ENCODE measurements at places on chromosomes 4 and X.

GRCh38 chr4:158870282-158870625 lies 101.4 kb downstream of the FNIP2 start:
- no peak for DNase-seq

- peak; percentile 19 for DNase-seq
These were observed 2.0 kb upstream of the CDK16 start for GRCh38 chrX:47216393-47216925.

- DNase-seq, result peak; percentile 27
These were observed 366.5 kb downstream of the ZNF674 start for GRCh38 chrX:46178763-46179162.

DNA sequence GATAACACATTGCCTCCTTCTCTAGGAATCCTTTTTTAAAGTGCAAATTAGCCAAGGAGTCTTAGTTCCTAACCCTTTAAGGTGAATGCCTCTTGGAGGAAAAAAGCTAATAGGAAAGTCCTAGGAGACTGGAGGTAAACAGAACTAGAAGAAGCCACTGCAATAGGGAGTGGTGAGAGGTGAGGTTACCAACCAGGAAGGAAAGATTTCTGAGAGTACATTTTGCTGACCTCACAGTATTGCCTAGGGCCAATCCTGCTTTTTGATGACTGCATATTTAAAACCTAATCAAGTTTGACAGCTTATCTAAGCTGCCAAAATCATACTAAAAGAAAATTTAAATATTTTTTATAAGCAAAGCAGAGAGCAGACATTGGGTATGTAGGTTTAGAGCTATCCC lies 7.3 kb upstream of the CUL4B start:
- no peak for DNase-seq

GRCh38 chr4:35912174-35912573 lies 332.1 kb downstream of the ARAP2 start:
- DNase-seq, result no peak

- DNase-seq, result no peak
These were observed 40.3 kb upstream of the CENPU start for GRCh38 chr4:184774152-184774551.

Measured in amniotic epithelial cell (primary cell).